ENCODE measurements at places on chromosomes 6 and 20.
A peak's percentile ranks its signal among the peaks of the same experiment; 100 is the strongest.

DNA sequence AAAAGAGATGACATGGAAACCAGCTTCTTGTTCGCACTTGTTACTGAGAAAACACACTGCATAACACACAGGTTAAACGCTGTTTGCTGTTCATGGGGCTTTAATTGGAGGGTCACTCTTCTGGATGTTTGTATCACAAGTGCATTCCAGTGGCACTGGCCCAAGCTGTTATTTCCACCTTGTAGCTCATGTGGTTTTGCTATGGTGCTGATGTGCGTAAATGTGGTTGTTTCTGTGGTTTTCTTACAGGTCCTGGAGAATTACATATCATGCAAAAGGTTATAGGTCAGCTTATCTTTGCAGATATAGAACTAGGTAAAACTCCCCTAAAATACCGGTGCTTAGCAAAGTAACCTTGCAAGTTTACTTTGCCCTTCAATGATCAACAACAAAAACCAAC lies 89.3 kb upstream of the AHI1 start:
- DNase-seq, result no peak

DNA sequence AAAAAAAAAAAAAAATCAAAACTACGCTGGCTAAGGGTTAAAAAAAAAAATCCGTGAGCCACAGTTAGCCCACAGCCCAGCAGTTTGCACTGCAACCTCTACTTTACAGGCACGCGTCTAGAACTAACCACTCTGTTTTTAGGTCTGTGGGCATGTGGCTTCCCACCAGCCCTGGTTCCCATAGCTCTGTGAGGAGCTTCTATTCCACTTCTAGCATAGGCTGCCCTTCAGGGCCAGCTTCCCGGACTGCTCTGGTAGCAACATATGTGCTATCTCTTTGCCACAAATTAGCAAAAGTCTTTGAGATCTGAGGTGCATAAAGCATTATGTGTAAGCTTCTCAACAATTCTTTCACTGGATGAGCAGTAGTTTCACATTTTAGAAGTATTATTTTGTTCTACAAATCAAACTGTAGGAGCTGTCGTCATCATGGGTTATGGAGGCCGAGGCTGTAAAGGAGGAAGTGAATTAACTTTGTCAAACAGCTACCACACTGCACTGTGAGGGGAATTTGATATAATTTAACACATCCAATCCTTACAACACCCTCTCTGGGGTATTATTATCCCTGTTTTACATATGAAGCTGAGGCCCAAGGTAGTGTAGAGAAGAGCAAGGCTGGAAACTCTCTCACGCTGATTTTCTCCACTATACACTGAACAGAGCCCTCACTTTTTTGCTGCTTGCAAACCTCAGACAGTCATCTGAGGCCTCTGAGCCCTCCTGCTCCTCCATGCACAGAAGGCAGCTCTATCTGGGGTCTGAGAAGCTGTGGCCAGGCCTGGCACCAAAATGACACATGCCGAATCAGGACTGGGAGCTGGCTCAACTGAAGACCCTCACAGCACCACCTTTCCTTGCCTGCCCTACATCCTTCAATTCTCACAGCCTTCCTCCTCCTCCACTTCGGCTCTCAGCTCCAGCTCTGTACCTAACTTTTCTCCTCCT lies 35.4 kb downstream of the MAN1A1 start:
- no peak for DNase-seq

DNA sequence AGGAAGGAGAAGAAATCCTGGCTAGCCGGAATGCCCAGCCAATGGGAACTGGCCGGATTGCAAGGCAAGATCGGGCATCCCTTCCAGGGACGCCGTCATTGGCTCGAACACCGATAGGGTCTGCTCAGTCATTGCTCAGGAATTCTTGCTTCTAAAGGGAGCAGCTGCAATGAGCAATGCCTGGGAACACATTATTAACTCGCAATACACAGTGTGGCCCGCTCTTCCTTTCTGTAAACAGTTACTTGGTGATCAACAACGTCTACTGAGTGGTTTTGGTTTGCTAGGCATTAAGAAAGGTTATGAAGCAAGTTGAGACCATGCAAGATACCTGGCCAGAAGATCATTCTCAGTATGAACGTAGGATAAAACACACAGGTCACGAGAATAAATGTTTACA lies 165.4 kb upstream of the CITED2 start:
- DNase-seq, result peak; percentile 92

DNA sequence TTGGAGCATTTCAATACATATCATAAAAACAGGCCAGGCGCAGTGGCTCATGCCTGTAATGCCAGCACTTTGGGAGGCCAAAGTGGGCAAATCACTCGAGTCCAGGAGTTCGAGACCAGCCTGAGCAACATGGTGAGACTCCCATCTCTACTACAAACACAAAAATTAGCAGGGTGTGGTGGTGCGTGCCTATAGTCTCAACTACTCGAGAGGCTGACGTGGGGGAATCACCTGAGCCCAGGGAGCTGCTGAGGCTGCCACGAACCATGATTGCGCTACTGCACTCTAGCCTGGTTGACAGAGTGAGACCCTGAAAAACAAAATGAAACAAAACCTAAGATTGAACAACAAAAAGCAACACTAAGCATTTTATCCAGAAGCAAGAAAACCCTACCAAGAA lies 47.2 kb downstream of the BACH2 start:
- no peak for DNase-seq

DNA sequence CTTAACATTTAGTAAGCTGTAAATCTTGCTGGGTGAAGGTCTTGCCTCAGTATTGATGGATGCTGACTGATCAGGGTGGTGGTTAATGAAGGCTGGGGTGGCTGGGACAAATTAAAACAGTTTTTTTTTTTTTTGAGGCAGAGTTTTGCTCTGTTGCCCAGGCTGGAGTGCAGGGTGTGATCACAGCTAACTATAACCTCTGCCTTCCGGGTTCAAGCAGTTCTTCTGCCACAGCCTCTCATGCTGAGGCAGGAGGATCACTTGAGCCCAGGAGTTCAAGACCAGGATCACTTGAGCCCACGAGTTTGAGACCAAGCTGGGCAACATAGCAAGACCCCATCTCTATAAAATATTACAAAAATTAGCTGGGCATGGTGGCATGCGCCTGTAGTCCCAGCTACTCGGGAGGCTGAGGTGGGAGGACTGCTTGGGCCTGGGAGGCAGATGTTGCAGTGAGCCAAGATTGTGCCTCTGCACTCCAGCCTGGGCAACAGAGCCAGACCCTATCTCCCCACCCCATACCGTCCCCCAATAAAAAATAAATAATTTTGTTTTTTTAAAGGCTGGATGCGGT lies 67.2 kb downstream of the NCOA3 start:
- DNase-seq, result no peak
